Caki2 (cell line): ENCODE measurements at places on chromosomes 2 and 18.

DNA sequence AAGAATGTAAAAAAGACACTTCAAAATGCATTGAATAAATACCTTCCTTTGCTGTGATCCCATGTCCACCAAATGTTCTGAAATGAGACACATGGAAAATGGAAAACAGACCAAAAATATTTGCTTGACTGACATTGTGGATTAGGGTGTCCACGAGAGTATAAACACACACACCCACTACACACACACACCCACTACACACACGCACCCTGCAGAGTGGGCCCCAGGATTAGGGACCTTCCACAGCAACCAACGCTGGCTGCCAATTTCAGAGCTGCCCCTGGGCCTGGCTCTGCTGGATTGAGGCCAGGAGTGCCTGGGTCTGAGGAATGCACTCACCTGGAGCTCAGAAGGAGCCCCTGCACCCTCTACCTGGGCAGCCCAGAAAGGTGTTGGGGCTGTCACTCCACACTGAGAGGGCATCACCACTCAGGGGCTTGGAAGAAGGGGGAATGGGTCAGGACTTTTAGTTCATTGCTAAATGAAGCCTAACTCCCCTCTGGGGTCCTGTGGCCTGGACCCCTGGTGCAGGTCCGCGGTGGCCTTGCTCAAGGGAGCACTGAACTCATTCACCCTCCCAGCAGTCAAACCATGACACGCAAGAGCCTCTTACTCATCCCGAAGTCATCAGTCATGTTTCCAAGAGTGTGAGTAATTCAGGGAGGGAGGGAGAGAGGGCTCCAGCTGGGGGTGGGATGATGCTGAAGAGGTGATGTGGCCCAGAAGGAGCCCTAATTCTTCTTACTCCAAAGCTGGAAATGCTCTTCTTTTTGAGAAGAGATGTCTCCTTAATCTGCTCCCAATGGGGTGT lies 50.2 kb upstream of the PLB1 start:
- peak; percentile 90 for DNase-seq

DNA sequence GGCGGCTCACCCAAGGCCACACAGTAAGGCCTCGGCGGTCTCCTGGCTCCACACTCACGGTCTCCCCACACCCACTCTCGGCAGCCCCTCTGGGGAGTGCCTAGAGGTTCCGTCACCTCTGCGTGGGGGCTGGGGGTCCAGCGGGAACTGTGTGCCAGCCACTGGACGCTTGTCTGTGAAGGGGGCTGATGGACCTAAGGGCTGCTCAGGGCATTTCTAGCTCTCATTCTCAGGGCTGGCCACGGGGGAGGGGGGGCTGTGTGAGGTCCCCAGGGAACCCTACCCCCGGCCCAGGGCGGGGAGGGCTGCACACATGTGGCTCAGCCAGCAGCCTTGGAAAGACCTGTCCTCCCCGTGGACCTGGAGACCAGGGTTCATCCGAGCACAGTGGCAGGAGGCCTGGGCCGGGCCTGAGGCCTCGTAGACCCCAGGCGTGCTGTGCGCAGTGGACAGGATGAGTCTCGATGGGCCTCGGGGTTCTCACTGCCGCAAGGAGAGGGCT lies 27.1 kb upstream of the ODC1 start:
- no peak for DNase-seq

- no peak for DNase-seq
These were observed 154.2 kb downstream of the FAM210A start for GRCh38 chr18:13572148-13572547.

GRCh38 chr2:620471-621302 lies 56.5 kb downstream of the TMEM18 start:
- no peak for DNase-seq

DNA sequence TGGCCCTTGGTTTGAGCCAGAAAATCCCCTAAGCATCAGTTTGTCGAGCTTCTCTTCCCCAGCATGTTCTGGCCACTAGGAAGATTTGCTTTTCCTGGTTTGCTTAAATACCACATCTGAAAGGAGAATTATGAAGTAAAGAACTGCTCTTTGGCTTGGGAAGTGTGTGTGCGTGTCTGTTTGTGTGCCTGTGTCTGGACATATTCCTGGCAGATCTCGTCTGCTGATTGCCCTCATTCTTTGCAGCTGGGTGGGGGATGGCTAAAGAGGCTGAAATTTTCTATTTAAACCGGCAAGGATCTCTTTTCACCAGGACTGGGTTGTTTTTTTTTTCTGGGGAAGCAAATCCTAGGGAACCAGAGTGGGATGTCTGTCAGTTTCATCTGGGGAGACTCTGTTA lies 57.3 kb upstream of the MBOAT2 start:
- no peak for DNase-seq

DNA sequence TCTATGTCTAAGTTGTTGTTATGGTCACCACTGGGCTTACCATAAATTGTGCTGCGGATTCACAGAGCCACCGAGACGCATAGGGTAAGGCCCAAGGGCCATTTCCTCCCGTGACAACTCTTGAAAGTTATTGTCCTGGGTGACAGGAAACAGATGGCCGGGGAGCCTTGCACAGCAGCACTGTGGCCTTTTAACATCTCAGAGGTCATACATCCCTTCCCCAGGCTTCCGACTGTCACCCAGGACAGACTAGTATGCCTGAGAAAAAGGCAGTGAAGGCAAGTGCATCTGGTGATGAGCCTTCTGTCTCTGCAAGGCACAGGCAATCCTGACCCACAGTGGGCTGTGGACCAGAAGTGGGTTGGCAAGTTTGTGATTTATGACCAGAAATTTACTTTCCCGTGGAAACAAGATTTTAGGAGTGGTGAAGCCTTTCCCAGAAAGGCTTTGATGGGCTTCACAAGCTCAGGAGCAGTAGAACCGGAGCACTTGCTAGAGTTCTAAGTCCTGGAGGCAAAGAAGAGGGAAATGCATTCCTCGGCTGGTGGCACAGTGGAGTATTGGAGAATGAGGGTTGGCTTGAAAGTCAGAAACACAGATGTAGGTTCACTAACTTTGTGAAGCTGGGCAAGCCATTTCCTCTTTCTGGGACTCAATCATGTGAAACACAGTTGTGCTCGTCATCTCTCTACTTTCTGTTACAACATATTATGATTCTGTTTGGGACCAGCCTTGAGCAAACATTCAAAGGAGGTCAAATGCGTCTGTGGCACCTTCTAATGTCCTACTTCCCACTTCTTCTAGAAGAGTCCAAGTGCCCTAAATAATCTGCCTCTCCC lies 2.0 kb upstream of the CAPN14 start:
- no peak for DNase-seq

DNA sequence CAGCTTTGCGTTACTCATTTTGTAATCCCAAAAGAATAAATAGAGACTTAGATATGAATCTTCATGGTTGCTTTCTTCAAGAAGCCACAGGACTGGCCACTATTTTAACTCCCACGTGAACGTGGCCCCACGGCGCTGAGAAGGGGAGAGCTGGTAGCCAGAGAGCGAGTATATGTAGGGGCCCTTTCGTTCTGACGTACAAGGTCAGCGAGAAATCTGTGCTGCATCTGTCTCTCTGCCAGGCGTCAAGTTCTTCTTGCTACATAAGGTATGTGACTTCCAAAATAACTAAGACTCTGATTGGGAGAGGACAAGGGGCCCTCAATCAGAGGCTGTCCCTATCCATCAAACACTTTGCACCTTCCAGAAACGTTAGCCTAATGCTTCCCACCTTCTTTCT lies 149.2 kb downstream of the PLEKHA3 start:
- DNase-seq: no peak

DNA sequence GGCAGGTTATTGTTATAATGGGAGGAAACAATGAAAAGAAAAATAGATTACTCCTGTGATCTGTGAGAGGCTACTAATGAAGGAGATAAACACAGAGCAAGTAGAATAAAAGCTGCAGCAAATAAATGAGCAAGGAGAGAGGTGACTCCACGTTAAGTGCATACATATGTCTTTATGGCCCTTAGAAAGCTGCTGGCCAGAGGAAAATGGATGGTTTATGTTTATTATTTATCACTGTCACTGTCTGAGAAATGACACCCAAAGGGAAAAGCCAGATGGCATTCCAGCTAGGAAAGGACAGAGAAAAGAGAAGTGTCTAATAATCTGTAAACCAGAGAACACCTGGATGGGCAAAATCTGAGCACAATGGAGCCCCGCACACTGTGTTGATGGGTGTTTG lies 122.9 kb upstream of the DDX18 start:
- no peak for DNase-seq

- no peak for DNase-seq
These were observed 344.9 kb upstream of the SLC14A2 start for GRCh38 chr18:45270289-45270771.

DNA sequence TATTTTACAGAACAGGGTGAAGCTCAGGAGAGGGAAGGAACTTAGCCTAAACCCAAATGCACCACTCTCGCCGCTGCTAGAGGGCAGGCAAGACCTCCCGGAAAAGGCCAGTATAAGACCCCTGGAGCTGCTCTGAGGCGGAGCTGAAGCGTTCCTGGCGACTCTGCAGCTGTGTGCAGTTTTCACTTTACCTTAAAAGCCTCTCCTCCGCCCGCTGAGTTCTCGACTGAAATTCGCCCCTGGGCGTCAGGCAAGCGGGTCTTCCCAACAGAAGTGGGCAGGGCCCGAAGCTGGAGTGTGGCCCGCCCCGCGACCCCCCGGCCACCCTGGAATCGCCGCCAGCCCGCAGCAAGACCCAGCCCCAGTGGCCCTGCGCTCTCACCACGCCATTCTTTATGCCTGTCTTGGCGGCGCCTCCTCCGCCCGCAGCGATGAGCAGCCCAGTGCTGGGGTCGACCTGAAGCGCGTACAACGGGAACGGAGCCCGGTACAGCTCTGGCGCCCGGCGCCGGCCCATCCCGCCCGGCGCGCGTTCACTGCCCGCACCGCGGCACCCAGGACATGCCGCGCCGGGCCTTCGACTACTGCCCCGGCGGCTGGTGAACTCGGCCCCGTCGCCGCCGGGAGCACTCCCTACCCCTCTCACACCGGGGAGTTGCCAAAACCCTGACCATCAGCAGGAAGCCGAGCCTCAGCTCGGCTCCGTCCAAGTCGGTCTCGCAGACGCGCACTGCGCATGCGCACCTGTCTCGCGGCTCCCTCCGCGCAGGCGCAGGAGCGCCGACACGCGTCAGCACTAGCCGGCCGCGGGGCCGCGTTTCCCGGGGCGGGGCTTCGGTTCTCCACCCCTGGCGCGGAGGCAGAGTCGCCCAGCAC lies at the start of gene PREB:
TSS of gene PREB (minus strand) at position 732 of the 876 bp plus-strand sequence. CDS start at position 517, 215 bp downstream.
- peak; percentile 94 for DNase-seq

- DNase-seq: no peak
These were observed 53.3 kb upstream of the COL5A2 start for GRCh38 chr2:189232759-189233406.

- peak; percentile 66 for DNase-seq
These were observed 33.6 kb downstream of the KIDINS220 start for GRCh38 chr2:8803658-8804379.

- no peak for DNase-seq
These were observed 461.7 kb upstream of the SOX11 start for GRCh38 chr2:5230444-5230843.

- DNase-seq: no peak
These were observed 14.9 kb downstream of the VAPA start for GRCh38 chr18:9928646-9929259.

GRCh38 chr2:183542606-183543005 lies 418.4 kb downstream of the NUP35 start:
- DNase-seq: no peak

- DNase-seq: no peak
These were observed 43.6 kb downstream of the EEF1B2 start for GRCh38 chr2:206203331-206203730.

- DNase-seq: no peak
These were observed 5.3 kb downstream of the TWIST2 start for GRCh38 chr2:238853218-238853617.

DNA sequence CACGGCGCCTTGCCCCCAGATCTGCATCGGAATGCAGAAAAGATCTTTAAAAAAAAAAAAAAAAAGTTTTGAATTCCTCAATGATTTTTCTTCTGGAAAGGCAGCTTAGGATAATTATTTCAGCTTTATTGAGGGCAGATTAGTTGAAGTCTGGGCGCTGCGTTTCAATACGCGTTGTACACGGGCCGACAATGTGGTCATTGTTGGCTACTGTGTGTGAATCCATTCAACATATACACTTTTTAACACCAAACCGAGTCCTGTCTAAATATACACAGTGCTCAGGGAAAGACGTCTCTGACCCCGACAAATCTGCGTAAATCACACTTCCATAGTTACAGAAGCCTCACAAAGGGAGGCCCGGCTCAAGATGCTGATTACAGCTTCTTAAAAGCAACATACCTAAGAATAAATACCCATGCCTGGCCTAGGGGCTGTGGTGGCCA lies 1.4 kb upstream of the SIX3 start:
- DNase-seq: no peak

DNA sequence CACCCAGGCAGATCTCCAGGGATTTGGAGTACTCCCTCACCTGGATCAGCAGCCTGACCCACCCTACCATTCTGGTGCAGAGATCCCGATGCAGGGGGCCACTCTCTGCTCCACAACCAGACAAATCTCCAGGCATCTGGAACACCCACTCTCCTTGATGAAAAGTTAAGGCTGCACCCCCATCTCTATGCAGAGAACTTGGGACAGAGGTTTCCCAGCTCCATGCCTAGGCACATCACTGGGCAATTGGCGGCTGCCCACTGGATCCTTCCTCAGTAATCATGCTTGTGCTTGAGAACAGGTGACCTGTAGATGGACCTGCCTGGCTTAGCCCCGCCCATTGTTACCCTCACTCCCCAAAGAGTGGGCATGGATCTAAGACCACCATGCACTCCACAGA lies 624.9 kb downstream of the CBLN2 start:
- no peak for DNase-seq

DNA sequence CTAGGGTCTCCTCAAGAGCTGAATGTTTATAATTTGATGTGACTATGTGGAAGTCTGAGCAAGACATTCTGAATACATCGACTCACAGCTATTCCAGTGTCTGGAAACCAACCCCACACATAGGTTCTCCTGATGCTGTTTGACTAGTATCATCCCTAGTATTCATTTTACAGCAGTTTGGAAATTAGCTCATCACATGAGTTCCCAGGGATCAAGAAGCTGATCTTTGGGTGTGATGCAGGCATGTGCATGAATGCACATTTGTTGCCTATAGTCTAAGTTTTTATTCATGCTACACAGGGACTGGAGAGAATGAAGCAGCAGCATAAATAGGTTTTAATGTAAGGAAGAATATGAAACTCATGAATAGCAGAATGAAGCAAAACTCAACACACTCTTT lies 284.3 kb upstream of the SPRED2 start:
- DNase-seq: no peak

- no peak for DNase-seq
These were observed 52.0 kb downstream of the ARL4C start for GRCh38 chr2:234444893-234445292.

- no peak for DNase-seq
These were observed 263.1 kb upstream of the ID2 start for GRCh38 chr2:8418721-8419120.
